ENCODE measurements at places on chromosomes 12 and 14.
A peak's percentile ranks its signal among the peaks of the same experiment; 100 is the strongest.

- DNase-seq, result no peak
Measured at GRCh38 chr12:131589221-131589897, 121.5 kb upstream of the SFSWAP start.

DNA sequence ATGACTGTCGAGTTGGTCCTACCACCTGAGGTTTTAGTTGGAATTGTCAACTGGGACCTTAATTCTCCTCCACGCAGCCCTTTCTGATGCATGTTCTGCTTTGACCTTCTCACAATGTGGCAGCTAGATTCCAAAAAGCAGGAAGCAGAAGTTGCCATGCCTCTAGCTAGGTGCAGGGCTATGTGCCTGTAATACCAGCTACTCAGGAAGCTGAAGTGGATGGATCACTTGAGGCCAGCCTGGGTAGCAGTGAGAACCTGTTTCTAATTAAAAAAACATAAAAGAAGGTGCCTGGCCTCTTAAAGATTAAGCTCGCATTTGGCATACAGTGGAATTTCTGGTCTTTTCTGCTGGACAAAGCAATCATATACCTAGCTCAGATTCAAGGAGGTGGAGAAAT lies 77.1 kb downstream of the FGD4 start:
- DNase-seq, result no peak

GRCh38 chr12:54680374-54680773 lies 32.2 kb upstream of the DCD start:
- peak; percentile 42 for DNase-seq

- DNase-seq, result no peak
Measured at GRCh38 chr12:111310076-111310870, 58.6 kb downstream of the PHETA1 start.

GRCh38 chr12:12133259-12133658 lies 62.5 kb downstream of the BCL2L14 start:
- no peak for DNase-seq

GRCh38 chr12:88416786-88417185 lies 163.5 kb downstream of the KITLG start:
- DNase-seq, result no peak

- no peak for DNase-seq
Measured at GRCh38 chr12:20320552-20320951, 47.8 kb upstream of the PDE3A start.

DNA sequence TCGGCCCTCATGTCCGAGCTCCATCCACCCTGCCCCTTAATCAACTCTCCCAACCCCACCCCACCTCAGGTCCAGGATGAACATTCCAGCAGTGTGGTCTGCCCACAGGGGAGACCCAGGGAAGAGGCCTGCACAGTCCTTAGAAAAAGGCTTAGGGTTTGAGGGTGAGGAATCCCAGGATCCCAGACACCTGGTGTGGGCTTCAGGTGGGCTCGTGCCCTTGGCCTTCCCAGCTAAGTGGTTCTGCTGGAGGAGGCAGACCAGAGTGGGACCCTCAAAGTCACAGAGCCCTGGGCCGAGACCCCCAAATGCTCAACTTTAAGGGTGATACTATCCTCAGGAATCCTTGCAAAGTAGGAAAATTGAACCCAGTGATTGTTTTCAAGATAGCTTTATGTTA lies 25.4 kb upstream of the PPP2R5C start:
- no peak for DNase-seq

DNA sequence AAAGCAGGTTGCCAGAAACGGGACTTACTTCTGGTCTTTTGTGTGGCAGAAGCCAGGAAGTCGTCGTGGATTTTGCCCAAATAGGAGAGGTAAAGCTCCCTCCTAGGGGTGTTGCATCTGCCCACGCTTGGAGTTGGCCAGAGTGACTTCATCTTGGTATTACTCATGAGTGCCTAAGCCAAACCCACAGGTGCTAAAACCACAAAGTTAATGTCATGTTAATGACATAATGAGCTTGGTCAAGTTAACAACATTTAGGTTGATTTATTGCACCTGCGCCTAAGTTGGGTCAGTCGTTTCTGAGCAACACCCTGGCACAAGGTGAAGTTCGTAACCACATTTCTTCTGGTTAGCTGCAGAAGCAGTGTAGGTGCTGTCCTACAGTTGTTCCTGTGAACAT lies 225.2 kb downstream of the FUT8 start:
- peak; percentile 68 for DNase-seq

DNA sequence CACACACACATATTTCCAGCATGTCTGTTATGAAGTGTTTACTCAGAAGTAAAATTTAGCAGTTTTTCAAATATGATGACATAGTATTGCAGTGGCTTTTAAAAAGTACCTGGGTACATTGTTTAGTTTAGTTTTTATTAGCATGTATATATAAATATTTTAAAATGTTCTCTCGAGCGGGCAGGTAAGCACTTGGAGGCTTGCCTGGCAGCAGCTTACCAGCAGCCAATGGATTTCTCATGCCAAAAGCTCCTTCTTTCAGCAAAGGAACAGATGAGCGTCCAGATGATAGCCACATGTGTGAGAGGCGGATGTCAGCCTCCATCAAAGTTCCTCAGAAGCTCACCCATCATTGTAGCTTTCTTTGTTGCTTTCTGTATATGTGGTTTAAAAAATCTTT lies 57.2 kb upstream of the LRIG3 start:
- no peak for DNase-seq

DNA sequence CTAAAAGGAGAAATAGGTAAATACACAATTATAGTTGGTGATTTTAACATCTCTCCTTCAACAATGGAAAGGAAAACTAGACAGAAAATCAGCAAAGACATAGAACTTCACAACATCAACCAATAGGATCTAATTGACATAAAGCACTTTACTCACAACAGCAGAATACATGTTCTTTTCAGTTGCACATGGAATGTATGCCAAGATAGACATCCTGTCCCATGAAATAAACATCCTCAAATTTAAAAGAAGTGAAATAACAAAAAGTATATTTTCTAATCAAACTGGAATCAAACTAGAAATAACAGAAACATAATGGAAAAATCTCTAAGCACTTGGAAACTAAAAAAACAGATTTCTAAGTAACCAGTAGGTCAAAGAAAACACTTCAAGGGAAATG lies 296.2 kb upstream of the RGS6 start:
- no peak for DNase-seq

DNA sequence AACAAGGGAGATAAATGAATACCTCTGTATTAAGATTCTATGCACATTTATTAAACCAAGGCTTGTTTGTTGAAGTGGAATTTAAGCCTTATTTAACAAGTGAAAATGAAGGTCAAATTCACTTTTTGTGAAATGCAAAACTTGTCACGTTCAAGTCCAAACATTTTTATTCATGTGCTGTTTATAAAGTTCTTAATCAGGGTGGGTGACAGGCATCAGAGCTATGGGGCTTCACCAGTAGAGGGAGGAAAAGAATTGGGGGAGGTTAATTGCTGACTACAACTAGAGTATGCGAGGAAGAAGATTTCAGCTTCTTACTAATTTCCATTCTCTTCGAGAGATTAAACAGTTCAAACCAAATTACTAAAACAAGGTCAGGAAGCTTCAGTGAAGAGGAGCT lies 9.7 kb downstream of the MOK start:
- DNase-seq, result no peak

- no peak for DNase-seq
Measured at GRCh38 chr12:21839776-21840175, 65.3 kb upstream of the KCNJ8 start.

DNA sequence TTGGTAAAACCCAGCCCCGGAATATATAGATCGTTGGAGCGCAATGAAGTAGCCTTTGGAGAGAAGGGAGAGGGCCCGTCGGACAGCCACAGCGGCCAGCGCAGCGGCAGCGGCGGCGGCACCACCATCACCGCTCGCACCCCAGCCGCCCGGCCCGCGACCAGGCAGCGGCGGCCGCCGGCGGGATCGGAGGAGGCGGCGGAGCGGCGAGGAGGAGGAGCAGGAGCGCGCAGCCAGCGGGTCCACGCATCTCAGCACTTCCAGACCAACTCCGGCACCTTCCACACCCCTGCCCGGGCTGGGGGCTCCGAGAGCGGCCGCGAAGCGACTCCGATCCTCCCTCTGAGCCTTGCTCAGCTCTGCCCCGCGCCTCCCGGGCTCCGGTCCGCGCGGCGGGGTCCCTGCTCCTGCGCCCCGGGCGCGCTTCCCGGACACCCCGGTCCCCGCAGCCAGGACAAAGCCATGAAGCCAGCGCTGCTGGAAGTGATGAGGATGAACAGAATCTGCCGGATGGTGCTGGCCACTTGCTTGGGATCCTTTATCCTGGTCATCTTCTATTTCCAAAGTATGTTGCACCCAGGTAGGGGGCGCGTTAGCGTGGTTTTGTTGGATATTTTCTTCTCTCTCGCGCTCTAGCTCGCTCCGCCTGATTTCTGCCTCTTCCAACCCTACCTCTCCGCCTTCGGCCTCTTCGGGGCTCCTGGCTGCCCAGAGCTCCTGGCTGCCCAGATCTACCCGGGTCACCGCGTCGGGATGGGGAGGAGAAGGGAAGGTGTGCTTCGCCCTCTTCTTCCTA lies 400 bp downstream of the CHST11 start:
- DNase-seq, result peak; percentile 74

DNA sequence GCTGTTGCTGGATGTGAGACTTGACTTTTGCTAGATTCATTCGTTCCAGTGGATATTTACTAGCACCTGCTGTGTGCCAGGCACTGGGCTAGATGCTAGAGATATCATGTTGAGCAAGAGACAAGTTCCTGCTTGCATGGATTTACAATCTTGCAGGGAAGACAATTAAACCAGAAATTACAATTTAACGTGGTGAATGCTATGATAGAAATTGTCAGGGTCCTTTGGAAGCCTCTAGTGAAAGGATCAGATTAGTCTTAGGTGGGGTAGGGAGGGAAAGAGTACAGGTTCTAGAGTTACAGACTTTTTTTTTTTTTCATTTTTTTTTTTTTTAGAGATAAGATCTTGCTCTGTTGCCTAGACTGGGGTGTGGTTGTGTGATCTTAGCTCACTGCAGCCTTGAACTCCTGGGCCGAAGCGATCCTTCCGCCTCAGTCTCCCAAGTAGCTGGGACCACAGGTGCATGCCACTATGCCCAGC lies 36.7 kb downstream of the SPATS2 start:
- no peak for DNase-seq

DNA sequence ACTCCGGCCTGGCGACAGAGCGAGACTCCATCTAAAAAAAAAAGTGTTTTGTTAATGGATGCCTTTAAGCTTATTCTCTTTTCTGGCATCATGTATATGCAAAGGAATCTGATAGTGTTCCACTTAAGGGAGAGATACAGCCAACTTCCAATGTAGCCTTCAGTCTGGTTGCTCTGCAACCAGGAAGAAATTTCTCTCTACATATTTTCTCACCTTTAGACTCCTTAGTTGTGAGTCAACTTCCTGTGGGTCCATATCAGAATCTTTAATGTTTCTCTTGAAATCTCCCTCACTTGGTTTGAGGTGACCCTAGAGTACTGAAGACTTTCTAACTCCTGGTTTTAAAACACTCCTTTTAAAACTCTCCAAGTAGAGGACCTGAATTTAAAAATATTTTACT lies 340.4 kb downstream of the SLC6A15 start:
- no peak for DNase-seq

- no peak for DNase-seq
Measured at GRCh38 chr12:27083861-27084394, 1.6 kb upstream of the C12orf71 start.

- DNase-seq, result no peak
Measured at GRCh38 chr12:74293689-74294131, 243.9 kb upstream of the ATXN7L3B start.

GRCh38 chr14:99595034-99595433 lies 9.0 kb downstream of the CCDC85C start:
- DNase-seq, result peak; percentile 75

GRCh38 chr12:67096533-67097318 lies 172.4 kb upstream of the CAND1 start:
- no peak for DNase-seq

DNA sequence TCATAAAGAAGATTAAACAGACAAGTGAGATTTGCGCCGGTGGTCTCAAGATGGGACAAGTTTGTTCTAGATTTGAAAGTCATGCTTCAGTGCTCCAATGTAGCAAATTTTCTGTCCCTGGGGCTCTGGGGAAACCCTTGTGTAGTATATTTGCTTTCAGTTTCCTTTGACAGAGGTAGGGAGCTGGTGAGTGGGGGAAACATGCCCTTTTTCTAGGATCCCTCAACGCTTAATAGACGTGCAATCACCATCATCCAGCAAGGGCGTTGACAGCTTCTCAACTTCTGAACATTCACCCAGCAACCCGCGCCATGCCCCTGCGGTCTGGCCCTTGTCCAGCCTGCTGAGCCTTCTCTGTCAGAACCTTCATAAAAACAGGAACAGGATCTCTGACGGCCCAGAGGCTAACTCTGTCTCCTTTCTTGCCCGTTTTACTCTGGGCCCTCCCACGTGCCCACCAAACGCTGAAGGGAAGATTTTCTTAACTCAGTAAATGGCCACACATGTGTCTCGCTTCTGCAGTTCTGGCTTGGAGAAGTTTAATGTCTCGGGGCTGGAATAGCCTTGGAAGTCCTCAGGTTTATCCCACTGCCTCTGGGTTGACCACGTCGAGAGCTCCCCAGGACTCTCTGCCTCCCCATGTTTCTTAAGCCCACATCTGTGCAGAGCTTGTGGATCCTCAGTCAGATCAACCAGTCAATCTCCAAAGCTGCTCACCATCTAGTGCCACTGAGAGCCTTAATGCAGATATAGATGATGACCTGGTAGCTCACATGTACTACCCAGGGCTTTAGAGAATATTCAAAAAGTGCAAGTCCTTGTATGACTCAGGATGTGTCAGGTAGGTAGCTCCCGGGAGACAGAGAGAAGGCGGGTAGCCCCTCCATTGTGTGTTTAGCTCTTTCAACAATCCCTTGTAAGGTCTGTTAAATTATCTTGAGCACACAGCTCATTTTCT lies 58.1 kb upstream of the CCND2 start:
- DNase-seq, result peak; percentile 70

GRCh38 chr12:89507015-89507824 lies 17.4 kb downstream of the GALNT4 start:
- DNase-seq, result no peak

- no peak for DNase-seq
Measured at GRCh38 chr12:65814038-65814437, 10.2 kb upstream of the HMGA2 start.

- no peak for DNase-seq
Measured at GRCh38 chr14:94174604-94175010, 485 bp downstream of the PPP4R4 start.

DNA sequence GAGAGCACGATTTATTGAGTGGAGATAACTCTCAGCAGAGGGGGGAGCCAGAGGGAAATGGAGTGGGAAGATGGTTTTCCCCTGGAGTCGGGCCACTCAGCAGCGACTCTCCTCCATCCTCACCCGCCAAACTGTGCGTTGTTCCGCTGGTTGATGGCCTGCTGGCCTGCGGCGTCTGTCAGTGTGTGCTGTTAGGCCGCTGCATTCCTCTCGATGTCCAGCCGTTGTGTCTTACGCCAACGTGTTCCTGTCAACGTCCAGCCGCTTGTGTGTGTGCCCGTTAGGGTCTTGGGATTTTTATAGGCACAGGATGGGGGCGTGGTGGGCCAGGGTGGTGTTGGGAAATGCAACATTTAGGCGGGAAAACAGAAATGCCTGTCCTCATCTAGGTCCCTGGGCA lies 69.2 kb downstream of the PTPRQ start:
- DNase-seq, result no peak

GRCh38 chr12:117850048-117850447 lies 118.7 kb downstream of the KSR2 start:
- peak; percentile 13 for DNase-seq
